H54 (cell line): ENCODE measurements at places on chromosomes 4 and X.

DNA sequence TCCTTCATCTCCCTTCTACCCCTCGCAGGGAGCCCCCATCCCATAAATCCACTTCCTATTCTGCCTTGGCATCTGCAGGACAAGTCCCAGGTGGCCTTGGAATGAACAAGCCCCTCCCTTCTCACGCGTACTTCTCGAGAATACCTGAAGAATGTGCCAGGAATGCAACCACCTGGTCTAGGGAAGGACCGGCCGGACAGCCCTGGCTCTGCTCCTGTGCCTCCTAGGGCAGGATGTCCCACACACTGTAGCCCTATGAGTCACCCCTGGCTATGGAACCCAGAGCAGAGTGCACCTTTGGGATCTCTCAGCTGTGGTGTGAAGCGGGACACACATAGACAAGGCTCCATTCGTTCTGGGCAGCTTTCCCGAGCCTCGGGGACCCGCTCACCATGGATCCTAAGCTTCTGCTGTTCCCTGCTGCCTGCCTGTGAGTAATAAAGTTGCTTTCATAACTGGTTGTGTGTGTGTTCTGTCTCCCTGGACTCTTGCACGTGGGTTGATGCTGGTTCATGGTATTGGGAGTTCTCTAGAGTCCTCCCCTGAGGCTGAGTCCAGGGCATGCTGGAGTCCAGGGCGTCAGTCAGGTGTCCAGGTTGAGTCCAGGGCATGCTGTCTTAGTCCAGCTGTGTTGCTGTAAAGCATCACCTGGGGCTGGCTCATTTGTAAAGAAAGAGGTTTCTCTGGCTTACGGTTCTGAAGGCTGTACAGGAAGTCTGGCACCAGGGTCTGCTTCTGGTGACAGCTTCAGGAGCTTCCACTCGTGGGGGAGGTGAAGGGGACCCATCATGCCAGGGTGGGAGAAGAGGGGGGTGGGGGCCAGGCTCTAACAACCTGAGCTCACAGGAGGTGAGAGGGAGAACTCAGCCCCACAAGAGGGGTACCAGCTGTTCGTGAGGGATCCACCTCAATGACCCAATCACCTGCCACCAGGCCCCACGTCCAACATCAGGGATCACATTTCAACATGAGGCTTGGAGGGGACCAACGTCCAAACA is 7.4 kb upstream of the PDE6B start:
- no peak for DNase-seq

GRCh38 chr4:18441203-18441590 is 419.6 kb upstream of the LCORL start:
- no peak for DNase-seq

DNA sequence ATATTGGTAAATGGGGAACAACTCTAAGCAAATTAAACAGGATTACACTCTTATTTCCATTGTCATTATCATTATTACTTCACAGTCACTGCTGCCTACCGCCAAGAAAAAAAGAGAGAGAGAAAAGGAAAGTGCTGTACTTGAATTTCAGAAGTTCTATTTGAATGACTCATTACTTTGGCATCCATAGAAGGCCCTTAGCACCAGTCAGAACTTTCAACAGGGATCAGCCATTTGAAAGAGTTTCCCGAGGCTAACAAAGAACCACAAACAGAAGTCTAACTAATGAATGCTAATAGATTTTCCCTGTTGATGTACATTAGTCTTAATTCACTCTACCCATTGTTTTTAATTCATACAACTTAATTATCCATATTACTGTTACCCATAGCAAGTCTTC is 116.3 kb downstream of the SHROOM4 start:
- no peak for DNase-seq

GRCh38 chr4:149409146-149409545 is 406.5 kb downstream of the IQCM start:
- peak; percentile 15 for DNase-seq

GRCh38 chr4:112315446-112315845 is 18.3 kb downstream of the ALPK1 start:
- no peak for DNase-seq

DNA sequence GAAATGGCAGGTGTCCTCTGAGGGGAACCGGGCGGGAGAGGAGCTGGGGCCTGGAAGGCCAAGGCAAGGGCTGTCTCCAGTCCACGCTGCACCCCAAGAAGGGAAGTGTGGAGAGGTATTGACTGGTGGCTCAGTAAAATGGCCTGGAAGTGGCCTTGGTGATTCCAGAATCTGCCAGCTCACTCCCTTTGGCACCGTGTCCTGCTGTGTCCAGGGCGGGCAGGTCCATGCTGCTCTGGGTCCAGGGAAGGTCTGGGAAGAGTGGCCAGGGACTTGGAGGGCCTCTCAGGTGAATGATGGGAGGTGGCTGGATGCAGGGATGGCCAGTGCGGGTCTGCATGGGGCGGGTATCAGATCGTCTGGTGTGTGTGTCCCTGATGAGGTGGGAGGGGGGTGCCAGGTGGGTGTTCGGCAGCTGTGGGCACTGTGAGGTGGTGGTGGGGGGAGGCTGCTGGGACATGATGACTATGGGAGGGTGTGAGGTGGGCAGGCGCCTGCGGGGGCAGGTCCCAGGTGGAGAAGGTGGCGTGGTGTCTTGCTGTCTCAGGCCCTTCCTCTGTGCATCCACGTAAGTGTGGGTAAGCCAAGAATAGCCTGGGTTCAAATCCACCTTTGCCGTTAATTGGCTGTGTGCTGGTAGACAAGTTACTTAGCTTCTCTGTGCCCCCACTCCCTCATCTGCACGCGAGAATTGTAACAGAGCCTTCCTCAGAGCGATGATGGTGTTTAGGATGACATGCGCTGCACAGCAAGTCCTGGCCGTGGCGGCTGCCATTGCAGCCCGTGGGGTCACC is 17.7 kb downstream of the RGS12 start:
- no peak for DNase-seq

DNA sequence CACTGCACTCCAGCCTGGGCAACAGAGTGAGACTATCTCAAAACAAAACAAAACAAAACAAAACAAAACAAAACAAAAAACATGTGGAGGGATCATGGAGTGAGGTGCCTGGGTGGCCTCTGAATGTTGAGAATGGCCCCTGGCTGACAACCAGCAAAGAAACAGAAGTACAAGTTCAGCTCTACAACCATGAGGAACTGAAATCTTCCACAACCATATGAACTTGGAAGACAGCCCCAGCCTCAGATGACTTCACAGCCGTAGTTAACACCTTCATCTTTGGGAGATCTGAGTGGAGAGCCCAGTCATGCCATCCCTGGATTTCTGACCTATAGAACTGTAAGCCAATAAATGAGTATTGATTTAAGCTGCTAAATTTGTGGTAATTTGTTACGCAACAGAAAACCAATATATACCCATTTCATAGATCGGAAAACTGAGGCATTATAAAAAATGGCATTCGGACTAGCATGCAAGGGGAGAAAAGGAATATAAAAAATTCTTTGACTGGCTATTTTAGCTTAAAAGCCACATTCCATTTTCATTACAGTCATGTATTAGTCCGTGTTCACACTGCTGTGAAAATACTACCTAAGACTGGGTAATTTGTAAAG is 138.7 kb upstream of the RAPGEF2 start:
- no peak for DNase-seq
